ENCODE measurements at places on chromosomes 3 and 15.

DNA sequence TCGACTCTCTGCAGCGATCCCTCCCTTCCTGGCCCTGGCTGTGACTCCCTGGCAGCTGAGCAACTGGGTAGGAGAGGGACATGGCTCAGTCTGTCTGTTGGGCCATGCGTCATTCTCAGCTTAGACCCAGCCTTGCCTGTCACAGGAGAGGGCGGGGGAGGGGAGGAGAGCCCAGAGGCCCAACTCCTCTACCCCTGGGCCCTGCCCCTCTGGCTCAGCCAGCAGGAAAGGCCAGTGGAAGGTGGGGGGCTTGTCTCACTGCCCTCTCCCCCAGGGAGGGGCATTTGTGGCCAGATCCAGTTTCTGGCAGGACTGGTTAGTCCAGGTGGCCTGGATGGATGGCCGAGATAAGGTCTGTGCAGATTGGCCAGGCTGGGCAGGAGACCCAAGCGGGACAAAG lies 31.6 kb downstream of the DNAJB8 start:
- DNase-seq, result no peak

GRCh38 chr15:41501931-41502794 lies 8.5 kb downstream of the ITPKA start:
- DNase-seq, result no peak

DNA sequence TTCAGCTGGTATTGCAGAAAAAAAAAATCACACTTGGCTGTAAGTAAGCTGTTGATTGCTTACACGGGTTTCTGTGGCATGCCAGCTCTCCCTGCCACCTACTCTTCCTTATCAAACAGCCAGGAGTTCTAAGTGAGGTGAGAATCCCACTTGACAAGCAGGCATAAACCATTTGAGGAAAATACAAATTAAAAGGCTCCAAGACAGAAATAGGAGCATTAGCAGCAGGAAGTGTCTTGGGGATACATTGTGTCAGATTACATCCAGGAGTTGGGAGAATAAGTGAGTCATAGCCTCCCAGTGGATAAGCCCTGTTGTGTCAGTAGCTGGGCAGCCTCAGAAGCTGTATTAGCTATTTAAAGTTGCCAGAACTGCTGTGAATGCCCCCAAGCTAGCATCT lies 256.0 kb downstream of the CNTN4 start:
- no peak for DNase-seq

- no peak for DNase-seq
Observed at GRCh38 chr3:58924578-58924977, 125.2 kb downstream of the CFAP20DC start.

GRCh38 chr3:175428466-175428865 lies 569.3 kb downstream of the NAALADL2 start:
- DNase-seq, result no peak

DNA sequence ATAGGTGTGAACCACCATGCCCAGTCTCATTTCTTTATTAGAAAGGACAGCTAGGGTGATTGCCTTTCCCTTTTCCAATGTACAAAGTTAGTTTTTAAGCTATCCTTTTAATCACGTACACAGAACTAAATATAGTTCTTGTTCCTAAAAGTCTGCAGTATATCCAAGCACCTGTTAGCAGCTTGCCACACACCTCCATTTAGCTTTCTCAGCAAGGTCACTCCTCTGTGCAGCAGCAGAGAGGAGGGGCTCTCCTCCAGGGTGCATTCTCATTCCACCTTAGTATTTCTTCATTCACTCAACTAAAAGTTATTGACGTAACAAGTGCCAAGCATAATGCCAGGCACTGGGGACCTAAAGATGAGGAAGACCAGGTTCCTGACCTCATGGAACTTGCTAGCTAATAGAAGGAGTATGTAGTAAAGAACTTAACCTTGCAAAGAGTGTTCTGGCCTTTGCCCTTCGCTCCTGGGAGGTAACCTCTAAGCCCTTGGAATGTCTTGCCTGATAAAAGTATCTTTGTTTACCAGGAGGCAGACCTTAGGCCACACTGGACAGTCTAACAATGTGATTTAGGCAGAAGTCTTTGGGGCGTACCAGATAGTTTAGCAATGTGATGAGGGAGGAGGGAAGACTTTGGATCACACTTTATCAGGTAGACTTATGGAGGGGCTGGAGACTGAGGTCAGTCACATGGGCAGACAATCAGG lies 12.7 kb upstream of the PTPN9 start:
- no peak for DNase-seq

DNA sequence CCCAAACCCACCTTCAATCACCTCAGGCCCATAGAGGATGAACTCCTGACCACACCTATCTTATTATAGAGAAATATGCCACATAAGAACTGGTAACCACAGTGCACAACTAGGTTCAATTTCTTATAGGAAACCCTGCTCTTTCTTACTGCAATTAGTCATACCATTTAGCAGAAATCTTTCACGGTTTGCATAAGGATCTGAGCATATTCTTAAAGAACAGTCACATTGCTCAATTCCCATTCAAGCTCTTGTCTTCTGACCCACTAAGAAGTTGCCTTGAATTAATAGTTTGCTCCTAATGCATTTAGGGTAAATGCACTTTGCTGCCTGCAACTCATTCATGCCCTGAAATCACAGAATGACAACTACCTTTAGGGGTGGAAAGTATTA lies 9.2 kb downstream of the ERC2 start:
- DNase-seq, result no peak

GRCh38 chr15:81225161-81225671 lies 28.5 kb downstream of the IL16 start:
- no peak for DNase-seq

- DNase-seq, result no peak
Observed at GRCh38 chr3:158106766-158107471, 699 bp upstream of the SHOX2 start.

DNA sequence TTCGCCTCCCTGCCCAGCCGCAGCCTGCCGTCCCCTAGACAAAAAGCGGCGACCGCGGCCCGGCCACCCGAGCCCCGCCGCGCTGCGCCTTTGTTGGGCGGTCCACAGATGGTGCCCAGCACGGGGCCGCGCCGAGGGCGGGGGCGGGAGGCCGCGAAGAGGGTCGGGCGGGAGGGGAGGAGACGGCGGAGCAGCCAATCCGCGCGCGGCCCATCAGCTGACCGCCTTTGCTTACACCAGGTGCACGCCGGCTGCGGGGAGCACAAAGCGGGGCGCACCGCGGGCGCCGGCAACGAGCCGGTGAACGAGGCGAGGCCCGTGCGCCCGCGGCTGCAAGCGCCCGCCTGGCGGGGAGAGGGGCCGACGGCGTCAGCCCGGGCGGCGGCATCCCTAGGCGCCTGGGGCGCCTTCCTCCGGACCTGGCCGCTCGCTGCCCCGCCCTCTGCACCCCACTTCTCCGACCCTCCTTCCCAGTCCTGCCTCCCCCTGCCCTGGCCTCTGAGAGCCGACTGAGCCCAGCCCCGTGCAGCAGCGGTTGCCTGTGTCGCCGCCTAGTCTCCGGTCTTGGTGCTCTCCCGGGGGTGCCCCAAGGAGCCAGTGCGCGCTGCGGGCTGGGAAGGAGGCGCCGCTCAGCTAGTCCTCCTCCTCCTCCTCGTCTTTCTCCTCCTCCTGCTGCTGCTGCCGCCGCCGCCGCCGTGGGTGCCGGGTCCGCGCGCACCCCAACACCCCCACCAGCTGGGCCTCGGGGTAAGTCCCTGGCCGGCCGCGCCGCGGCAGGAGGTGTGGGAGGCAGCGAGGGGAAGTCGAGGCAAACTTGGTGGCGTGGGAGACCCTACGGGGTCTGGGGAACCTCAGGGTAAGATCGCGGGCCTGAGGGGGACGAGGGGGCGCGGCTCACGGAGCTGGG lies at the start of gene LRRN1:
Gene LRRN1, plus strand, starts transcription at position 259 of the 907 bp plus-strand sequence. CDS start 45,211 bp downstream, outside the sequence.
- peak; percentile 20 for DNase-seq

GRCh38 chr3:12898965-12899755 lies 57.8 kb upstream of the RPL32 start:
- DNase-seq, result no peak
